ENCODE measurements at places on chromosomes 1 and 21.

- no peak for DNase-seq
Observed at GRCh38 chr1:60891281-60891680, 191.1 kb upstream of the NFIA start.

DNA sequence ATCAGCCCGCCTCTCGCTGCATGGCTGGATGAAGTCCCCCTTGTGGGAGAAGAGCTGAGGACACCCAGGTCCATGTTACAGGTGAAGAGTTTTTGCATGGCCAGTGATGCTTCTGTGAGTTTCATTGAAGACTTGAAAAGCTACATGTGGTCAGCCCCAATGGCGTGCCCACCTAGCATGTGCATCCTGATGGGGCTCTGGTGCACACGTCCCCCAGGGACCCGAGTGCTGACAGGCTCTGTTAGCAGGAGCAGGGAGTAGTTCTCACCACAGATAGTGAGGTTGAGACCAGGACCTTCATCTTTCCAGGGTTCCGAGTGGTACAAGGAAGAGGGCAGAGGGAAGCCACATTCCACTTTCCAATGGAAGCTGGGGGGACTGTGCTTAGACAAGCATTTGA lies 184.8 kb upstream of the C1orf174 start:
- no peak for DNase-seq

- DNase-seq: no peak
Observed at GRCh38 chr1:168235937-168236336, 10.1 kb downstream of the SFT2D2 start.

DNA sequence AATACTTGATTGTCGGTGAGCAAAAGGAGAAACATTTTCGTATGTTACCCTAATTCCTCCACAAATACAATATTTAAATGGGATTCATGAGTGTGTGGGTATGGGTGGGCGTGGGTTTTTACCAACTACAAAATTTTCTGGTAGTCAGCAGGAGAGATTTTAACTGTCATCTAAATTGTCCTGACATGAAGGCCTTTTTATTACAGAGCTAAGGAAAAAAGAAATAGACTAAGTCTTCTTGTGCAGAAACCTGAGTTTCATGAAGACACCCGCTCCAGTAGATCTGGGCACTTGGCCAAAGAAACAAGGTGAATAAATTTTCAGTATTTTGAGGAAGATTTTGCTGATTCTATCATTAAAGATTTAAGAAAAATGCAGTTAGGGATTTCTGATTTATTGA lies 752 bp downstream of the RGS18 start:
- no peak for DNase-seq

DNA sequence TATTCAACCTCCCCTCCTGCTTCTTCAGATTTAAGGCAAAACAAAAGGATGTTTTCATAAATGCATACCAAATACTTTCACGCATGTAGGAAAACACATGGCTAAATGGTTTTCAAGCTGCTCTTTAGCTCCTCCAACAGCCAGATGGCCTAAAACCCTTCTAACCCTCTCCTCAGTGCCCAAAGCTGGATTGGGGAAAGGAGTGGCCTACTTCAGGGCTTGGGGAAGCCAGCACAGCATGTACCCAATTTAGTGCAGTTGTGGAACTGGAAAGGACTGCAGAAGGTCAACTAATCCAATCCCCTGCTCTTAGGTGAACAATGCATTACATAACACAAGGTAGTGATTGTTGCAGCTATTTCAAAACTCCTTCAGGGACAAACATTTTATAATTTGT lies 9.3 kb downstream of the F5 start:
- DNase-seq: no peak

DNA sequence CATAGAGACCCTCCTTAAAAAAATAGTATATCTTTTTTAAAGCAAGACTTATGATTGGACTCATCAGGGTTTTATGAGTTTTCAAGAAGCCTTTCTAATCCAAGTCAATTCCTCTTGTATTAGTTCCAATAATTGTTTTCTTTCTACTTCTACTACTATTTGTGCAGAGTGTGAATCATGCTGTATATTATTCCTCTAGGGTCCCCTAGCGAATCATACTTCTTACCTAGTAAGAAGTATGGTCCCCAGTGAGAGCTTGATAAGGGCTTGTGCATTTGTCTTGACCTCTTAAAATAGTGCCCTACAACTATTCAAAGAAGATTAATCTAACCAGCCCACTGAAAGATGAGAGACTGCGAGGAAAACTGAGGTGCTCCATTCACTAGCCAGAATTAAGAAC lies 715.7 kb upstream of the ZP4 start:
- no peak for DNase-seq

GRCh38 chr21:17611414-17612022 lies 1.2 kb downstream of the BTG3 start:
- DNase-seq: peak; percentile 46

DNA sequence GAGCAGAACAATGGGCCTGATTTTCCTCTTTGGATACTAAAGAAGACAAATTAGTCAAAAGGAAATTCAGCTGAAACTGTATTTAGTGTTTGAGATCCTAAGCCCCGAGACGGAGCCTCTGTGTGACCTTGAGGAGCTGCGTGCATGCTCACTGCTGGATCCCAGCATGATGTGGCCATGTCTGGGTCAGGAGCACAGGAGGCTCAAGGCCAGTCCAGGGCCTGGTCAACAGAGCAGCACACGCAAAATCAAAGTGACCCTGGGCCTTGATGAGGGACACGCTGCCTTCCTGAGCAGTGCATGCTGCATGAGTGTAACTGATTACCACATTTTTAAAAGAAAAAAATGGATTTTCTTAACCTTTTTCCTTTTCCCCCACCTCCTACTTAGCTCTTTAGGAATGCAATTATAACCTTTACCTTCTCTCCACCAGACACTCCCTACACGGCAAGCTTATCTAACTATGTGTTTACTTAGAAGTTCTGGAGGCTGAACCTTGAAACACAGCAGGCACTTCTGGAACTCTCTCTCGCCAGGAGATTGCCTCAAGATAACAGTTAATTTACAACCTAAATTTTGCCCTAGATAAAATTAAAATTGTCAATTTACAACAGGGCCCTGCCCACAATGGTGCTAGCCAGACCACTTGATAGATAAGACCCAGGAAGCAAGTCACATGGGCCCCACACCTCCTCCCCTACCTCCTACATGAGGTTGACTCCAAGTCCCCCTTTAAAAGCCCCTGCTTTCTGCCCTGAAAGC lies 144.6 kb downstream of the LRIG2 start:
- no peak for DNase-seq

DNA sequence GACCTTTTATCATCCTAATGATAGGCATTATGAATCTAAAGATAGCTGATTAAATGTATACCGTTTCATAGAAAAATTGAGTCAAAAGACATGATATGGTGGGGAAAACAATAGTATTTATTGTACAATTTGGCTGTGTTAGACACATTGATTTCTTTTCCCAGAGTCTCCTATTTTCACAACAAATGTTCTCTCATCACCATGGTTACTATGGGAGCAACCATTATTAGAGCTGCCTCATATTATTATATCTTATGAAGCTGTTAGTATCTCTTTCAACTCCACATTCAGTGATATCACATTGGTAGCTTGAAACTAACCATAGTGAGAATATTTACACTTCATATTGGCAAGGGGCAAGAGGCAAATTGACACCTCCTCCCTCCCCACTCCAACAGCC lies 10.7 kb upstream of the CTH start:
- no peak for DNase-seq

DNA sequence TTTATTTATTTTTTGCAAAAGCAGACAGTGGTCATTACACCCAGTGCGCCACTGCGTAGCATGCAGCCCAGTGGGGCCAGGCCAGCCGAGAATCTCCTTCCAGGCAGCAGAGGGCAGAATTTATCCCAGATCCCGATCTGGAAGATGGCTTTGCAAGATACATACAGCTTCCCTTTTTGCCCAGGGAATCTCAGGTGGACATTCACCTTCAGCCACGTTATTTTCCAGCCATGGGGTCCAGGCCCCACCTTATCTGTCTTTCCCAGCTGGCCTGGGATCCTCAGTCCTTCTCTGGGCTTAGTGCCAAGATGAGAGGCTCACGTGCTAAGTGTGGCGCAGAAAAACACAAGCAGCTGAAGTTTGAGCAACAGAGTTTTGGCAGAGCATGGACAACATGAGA lies 123.6 kb downstream of the AJAP1 start:
- DNase-seq: peak; percentile 19

- DNase-seq: no peak
Observed at GRCh38 chr1:161910604-161911003, 113.1 kb downstream of the OLFML2B start.

- no peak for DNase-seq
Observed at GRCh38 chr1:209802117-209802779, 3.7 kb downstream of the IRF6 start.

GRCh38 chr1:153963850-153964331 lies 554 bp upstream of the SLC39A1 start:
- DNase-seq: no peak

GRCh38 chr1:2468041-2468472 lies 8.0 kb upstream of the PLCH2 start:
- no peak for DNase-seq

- DNase-seq: no peak
Observed at GRCh38 chr1:44012404-44012803, 18.9 kb downstream of the SLC6A9 start.

DNA sequence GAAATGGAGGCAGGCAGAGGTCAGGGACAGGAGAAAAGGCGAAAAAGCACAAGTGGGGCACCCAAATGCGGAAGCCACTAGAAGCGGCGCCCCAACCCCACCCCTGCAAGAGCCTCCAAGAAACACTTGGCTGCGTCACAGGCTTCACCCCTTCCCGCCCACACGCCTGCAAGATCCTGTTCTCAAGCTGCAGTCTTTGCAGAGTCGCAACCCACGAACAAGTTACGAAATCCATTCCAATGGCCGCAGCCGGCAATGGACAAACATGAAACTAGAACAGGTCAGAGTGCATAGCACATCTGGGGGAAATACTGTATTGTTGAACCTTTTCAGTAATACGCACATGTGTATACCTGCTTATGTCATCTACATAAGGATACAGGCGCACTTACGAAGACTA lies 103.6 kb downstream of the PSMG1 start:
- no peak for DNase-seq

- no peak for DNase-seq
Observed at GRCh38 chr1:112263453-112263852, 132.6 kb upstream of the CTTNBP2NL start.

DNA sequence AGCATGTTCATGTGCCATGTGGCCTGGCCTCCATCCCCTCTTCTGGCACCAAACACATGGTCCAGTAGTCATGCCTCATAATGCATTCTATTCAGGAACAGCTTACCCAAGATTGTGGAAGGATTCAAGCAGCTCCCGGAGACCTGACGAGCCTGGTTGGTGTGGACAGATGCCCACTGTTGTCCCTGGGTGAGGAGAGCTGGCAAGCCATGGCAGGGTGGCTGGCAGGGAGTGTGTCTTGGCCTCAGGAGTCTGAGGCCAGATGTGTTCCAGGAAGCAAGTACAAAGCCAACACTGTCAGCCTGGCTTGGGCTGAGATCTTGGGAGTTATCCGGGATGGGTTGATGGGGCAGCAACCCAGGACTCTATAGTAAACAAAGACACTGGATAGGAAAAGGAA lies 7.3 kb upstream of the FABP3 start:
- DNase-seq: peak; percentile 38

GRCh38 chr1:108121358-108122143 lies 78.6 kb downstream of the SLC25A24 start:
- no peak for DNase-seq

DNA sequence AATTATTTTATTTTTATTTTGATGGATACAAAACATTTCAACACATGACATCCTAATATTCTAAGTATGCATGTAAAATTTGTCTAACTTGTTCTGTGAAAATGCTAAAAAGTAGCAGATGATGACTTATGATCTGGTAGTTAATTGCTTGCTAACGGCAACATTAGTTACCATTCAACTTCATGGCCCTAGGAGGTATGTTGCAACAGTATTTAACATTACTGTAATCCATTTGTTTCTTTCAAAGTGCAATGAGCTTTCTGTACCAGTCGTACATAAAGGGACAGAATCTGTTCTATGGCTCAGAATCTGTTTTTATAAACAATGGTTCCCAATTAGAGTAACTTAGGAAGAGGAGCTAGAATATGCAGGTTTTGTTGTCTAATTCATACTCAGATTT lies 91.5 kb upstream of the ZNHIT6 start:
- DNase-seq: no peak

DNA sequence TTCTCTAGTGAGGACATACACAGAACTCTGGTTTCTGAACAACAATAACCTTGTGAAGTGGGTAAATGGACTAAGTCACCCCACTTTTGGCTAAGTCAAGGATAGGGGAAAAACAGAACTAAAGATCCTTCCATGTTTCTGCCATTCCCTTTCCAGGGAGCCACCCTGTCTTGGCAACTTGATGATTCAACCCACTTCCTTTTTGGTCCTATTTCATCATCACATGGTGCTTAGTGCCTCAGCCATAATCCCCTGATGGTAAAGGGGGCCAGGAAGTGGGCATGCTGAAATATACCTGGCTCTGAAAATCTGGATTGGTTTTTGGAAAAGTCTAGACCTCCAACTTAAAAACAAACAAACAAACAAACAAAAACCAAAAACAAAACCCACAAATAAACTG lies 206.4 kb upstream of the FOXD3 start:
- no peak for DNase-seq

- DNase-seq: no peak
Observed at GRCh38 chr1:156160000-156160742, 6.8 kb downstream of the SEMA4A start.

DNA sequence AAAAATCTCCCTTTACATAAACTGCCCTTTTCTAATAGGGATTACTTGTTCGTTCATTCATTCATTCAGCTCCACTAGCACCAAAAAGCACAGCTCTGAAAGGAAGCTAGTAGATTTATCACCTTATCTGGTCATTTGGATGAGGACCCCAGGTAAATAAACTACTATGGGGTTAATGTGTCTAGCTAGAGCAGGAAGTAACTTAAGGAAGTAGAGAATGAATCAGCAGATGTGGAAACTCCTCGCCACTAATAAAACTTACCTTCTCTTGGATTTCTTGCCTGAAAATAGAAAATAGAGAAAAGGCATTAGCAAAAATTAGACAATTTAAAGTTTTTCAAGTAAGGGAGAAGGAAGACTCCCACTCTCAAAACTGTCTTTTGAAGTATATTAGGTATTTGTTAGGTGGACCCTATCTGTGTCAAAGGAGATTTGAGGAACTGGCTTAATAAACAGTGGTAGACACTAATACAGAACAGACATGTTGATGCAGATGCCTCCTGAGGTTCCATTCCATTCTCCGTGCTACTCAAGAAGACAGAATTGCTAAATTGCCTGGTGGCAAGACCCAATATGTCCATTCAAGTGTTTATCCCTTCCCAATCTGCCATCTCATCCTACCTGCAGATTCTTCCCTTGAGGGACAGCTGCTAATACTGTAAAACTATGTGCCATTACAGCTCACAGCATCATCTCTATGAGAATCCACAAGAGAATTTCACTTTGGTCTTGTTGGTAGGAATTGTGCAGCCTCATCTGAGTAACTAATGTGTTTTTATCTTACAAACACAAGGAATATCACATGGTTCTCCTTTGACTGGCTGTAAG lies 14.9 kb downstream of the SELL start:
- no peak for DNase-seq

- no peak for DNase-seq
Observed at GRCh38 chr21:39663066-39663465, 50.3 kb downstream of the B3GALT5 start.

- peak; percentile 38 for DNase-seq
Observed at GRCh38 chr1:14815175-14815877, 216.8 kb downstream of the KAZN start.

- DNase-seq: no peak
Observed at GRCh38 chr1:164958982-164959768, 397.3 kb downstream of the LMX1A start.

- no peak for DNase-seq
Observed at GRCh38 chr1:69197816-69198215, 369.9 kb upstream of the LRRC7 start.

Data from dorsolateral prefrontal cortex (tissue), 122 donors.